ENCODE measurements at places on chromosomes 6 and 20.

- no peak for DNase-seq
Observed at GRCh38 chr6:165799391-165800153, 136.5 kb upstream of the PDE10A start.

- no peak for DNase-seq
Observed at GRCh38 chr6:137647762-137648447, 153.7 kb upstream of the OLIG3 start.

GRCh38 chr20:33410081-33410742, 8.9 kb upstream of the CDK5RAP1 start:
- DNase-seq, result no peak

DNA sequence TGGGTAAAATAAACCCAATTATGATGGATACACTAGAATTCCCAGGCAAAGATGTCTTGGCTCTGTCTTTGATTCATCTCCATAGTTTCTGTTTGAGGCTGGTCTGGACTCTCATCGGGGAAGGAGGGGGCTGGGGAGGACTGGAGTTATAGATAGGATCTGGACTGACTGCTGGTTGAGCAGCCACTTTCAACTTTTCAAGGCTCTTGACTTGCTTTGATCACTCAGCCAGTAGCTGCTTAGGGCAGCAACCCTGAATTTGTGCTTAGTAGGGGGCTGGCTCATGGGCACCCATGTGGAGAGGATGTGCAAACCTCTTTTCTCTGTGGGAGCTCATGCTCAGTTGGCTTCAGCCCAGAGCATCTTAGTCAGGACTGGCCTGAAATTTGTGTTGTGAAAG, 114.0 kb upstream of the NEDD9 start:
- DNase-seq, result no peak

- no peak for DNase-seq
Observed at GRCh38 chr6:18504232-18504596, 117.1 kb downstream of the RNF144B start.

DNA sequence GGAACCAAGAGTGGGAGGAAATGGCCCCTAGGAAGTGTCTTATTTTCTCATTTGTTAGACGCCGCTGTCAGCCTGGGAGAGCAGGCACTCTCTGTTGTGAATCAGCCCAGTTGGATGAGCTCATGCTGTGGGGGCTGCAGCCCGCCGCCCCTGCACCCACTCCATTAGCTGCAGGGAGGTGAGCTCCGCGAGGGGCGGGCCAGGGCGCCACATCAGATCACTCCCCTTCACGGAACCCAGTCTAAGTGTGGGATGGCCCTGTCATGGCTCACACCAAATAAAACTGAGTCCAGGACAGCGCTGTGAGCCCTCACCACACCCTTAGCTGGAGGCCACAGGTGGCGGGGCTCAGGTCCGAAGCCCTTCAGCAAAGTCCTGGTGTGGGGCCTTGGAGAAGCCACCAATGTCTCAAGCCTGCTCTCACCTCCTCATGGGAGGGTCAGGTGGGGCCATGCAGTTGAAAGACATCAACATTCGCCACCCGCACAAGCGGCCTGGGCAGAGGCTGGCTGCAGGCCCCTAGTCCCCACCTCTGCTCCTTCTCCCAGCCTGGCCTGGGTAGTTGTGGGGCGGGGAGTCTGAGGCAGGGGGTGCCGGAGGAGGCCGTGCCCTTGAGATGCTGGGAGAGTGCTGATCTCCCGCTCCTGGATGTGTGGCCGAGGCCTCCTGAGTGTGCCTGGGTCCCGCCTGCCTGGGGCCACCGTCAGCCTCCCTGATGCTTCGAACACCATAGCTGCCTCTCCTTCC, 66.2 kb upstream of the SLCO4A1 start:
- no peak for DNase-seq

- DNase-seq, result no peak
Observed at GRCh38 chr6:140857739-140858380, 1274.9 kb upstream of the GJE1 start.

- DNase-seq, result no peak
Observed at GRCh38 chr6:31908791-31909190, 6.9 kb upstream of the ZBTB12 start.

GRCh38 chr6:16430391-16431089, 192.2 kb downstream of the GMPR start:
- DNase-seq, result no peak

DNA sequence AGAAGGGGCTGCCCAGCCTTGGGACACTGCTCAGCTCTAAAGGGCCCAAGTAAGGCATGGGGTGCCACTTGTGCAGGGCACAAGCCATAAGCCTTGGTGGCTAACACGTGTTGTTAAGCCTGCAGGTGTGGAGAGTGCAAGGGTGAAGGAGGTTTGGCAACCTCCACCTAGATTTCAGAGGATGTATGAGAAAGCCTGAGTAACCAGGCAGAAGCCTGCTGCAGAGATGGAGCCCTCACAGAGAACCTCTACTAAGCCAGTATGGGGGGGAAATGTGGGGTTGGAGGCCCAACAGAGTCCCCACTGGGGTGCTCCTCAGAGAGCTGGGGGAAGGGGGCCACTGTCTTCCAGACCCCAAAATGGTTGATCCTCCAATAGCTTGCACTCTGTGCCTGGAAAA, 32.6 kb downstream of the SERINC1 start:
- DNase-seq, result no peak

GRCh38 chr6:142518126-142518525, 216.3 kb downstream of the ADGRG6 start:
- DNase-seq, result no peak

GRCh38 chr6:43916924-43917877, 147.2 kb downstream of the VEGFA start:
- no peak for DNase-seq

Measured in stimulated activated CD8-positive, alpha-beta memory T cell treated with anti-CD3 and anti-CD28 coated beads, Interleukin-4, amount 100 ng/mL, for 1 hour (primary cell).